Activated CD8-positive, alpha-beta memory T cell treated with anti-CD3 and anti-CD28 coated beads for 1 hour (primary cell): ENCODE measurements at places on chromosomes 1 and 21.

DNA sequence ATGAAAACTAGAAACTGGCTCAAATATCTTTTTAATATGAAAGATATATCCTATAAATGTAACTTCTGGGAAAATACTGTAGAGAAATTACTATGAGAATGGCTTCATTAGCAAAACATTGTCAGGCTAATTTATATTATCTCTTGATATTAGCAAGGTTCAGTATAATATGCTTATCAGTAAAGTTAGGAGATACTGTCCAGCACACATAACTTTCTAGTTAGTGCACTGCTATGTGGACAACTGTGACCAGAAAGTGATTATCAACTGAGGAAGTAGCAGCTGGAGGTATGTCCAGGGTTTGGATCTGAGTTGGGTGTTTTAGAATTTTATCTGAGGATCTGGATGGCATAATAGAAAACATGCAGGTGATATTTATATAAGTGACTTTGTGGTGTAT lies 7.5 kb downstream of the LRRC8C start:
- DNase-seq, result no peak

DNA sequence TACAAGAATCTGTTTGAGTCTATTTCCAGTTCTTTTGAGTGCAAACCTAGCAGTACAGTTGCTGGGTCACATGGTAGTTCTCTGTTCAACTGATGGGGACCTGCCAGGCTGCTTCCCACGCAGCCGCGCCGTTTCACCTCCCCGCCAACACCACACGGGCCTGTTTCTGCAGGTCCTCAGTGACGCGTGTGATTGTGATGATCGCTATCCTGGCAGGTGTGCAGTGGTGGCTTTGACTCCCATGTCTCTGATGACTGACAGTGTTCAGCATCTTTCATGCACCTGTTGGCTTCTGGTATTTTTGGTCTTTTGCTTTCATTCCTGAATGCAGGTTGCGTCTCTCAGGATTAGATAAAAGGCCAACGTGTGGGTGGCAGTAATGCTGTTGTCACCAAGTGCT lies 41.6 kb downstream of the FAAP20 start:
- DNase-seq, result peak; percentile 27

- DNase-seq, result no peak
Observed at GRCh38 chr1:94117259-94117851, 3.6 kb downstream of the ABCA4 start.

- no peak for DNase-seq
Observed at GRCh38 chr1:50969611-50970508, at the start of gene CDKN2C. CDKN2C (plus strand) TSS chr1:50970245; CDS start chr1:50970369, 124 bp downstream.

DNA sequence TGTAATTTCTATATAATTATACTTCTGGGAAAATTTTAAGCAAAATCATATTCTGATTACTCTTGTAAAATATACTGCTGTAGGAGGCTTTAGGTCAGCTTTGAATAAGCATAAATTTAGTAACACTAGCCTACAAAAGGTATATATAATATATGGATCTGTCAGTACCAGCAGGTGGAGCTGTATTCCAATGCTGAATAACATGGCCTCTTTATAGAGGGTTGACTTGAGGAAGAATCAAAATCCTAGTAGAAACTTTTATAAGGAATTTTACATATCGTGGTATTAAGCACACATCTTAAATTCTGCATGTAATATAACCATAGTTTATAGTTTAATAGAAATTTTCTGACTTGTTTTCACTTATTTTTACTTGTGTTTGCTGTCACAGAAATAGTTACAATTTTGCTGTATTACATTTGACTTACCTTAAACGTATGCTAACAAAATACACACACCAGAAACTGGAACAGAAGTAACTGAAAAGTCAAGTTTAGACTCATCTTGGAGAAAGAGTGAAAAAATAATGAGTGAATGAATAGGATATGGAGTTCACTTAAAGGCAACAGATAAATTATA lies 79.3 kb downstream of the HMCN1 start:
- DNase-seq, result no peak

GRCh38 chr1:211472724-211473123 lies 19.2 kb downstream of the RD3 start:
- DNase-seq, result no peak

DNA sequence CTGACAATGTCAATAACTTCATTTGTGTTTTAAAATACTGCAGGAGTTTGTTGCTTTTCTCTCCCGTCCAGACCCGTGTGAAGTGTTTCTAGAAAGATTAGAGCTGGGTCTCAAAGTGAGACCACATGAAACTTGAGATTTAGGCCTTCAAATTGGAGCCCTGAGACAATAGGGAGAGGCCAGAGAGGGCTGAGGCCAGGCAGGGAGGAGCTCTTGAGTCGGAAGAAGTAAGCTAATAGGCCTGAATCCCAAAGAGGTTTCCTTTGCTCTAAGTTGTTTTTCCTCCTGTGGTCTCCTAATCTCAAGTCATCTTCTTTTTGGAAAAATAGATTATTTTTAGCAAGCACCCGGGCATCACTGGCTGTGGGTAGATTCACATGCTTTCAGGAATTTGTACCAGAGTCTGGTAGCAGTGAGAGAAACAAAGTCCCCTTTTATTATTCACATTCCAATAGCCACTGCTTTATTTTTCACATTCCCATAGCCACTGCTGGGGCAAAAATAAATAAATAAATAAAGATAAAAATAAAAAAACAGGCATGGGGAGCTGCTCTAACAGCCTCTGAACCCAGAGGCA lies 25.6 kb downstream of the CD244 start:
- DNase-seq, result no peak

DNA sequence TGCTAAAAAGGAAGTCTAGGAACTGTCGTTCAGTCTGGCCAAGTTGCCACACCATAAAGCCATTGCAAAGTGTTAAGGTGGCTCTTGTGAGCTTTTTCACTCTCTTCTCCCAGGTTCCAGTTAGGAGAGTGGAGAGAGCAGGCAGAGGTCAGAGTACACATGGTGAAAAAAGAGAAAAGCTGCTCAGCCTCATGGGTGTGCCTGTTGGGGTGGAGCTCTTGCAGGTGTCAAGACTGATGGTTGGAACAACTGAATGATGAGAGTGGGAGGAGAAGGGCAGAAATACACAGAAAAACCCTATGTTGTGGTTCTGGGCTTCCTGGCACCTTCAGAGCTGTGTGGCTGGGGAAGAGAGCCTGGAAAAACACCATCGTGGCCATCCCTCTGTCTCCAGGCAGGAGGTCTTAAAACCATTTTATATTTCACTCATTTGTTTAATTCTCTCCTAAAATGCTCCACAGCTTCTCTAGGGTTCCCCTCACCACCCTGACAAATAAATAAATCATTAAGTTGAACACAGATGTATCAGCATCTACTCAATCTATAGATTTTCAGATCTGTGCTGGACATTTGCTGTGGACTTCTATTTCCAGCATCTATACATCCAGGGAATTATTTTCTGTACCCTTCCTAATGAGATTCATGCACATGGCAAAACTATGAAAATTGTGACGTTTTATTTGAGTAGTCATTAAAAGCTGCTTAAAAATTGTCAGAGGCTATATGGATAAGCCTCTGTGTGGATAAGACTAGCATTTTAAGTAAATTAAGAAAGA lies 17.5 kb downstream of the UBASH3A start:
- DNase-seq, result no peak

GRCh38 chr1:203025686-203026030 lies 633 bp upstream of the PPFIA4 start:
- DNase-seq, result no peak

GRCh38 chr1:31507221-31507620 lies 69.1 kb upstream of the TINAGL1 start:
- no peak for DNase-seq

DNA sequence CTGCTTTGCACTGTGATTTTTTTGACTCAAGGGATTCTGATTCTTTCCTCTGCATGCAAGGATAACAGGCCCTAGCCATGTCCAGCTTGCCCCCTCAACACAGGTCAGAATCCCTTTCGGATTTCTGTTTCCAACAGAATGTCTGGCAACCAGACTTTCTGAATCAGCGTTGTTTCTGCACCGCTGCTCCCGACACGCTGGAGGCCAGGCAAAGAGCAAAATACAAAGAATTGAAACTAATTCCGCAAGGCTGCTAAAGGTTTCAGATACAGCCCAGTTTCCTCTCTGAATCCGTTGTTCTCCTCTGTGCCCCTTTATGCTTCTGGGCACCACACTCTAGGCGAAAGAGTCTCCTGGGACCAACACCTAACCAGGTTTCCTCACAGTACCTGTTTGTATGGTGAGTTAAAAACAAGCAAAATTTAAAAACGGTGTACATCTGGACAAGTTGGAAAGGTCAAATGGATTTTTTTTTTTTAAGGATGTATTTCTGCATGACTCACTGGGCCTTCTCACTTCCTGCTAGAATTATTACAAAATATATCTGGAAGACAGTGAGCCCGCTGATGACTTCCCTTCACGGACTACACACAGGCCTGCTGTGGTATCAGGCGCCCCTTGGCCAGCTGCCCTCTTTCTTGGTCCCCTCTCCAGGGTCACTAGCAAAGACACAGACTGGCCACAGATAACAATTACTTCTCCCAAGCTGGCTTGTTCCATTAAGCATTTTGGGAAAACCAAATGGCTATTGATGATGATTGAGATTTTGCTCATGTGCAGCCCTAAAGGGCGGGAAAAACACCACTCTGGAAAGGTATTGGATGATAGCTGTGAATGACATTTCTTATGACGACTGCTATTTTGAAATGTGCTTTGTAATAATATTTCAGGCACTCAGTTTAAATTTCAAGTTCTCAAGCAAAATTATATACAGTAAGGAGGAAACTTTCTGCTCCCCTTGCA lies 118.3 kb downstream of the TGFB2 start:
- no peak for DNase-seq

DNA sequence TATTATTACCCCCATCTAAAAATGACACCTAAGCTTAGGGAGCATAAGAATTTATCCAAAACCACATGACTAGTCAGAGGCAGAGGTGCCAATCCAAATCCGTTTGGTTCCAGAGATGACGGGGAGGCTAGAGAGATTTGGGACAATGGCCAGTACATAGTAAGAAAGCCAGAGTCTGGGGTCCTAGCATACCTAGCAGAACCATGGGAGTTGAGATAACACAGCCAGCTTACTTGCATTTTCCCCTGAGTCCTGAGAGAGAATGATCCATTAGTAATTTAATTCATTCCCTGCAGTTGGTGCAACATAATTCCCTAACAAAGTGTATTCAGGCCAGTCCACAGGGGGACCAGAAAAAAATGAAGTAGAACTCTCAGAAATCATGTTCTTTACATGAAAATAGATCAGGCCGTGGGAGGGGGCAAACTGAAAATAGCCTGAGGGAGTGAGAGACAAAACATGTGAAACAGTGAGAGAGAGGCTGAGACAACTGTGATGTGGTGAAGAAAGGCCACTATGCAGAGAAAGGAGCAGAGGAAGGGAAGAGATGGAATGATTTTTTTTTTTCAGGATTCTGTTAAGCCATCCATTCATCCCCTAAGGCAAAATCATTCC lies 243.3 kb downstream of the BRINP2 start:
- no peak for DNase-seq

DNA sequence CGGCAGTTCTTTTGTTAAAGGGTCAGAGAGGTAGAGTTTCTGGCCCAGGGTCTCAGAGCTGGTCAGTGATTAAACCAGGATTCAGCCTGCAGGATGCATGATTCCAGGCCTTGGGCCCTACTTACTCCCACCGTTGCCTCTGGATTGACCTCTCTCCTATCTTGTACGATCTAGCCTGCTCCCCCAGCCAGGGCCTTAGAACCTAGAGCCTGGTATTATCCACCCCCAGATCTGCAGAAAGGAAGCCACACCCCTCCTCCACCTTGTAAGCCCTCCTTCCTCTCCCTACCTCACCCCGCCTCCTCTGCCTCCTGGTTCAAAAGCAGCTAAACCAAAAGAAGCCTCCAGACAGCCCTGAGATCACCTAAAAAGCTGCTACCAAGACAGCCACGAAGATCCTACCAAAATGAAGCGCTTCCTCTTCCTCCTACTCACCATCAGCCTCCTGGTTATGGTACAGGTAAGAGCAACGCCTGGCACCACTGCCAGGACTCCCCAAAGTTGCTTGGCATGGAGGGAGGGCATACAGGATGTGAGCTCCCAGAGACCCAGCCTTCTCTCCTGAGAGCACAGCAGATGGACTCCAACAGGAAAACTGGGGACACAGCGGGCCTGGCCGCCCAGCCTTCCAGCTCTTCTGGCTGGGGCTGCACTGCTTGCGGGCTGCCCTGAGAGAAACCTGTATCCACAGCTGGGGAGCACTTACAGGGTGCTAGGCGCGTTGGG lies at the start of gene CD52:
Gene CD52 (plus strand): TSS at position 347 of the 726 bp plus-strand sequence. CDS start 60 bp downstream, at position 407.
- DNase-seq, result peak; percentile 46

DNA sequence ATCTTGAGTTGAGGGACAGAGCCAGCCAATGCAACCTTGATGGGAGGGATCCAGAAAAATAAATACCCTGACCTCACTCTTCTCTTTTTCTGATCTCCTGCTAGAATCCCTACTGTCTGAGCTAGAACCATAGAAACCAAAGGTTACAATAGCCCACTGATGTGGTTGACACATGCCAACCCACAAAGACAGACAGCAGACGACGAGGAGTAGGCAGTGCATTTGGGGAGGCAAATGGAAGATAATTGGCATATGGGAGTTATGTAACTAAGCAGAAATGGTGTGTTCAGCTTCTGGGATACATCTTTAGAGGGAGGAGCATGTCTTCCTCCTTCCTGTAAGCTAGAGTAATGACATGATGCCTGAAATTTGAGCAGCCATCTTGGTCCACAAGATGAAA lies 171.7 kb upstream of the FGGY start:
- no peak for DNase-seq

DNA sequence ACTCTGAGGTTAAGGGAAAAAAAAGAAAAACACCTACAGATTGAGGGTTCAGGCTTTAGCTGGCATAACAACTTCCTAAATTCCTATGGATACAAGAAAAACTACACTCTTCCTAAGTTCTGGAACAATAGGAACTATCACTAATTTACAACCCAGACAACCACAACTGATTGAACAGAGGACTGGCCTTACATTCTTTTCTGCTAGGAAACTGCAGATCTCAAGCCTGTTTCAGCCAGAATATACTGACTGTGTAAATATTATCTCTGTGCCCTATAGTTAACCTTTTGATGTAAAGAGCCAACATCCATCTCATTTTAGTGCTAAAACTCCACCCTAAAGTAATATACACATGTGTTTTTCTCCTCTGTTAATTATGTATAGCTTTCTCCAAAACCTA lies 1186.5 kb upstream of the TMPRSS15 start:
- DNase-seq, result no peak

- no peak for DNase-seq
Observed at GRCh38 chr21:34737115-34737514, 68.3 kb downstream of the CLIC6 start.

DNA sequence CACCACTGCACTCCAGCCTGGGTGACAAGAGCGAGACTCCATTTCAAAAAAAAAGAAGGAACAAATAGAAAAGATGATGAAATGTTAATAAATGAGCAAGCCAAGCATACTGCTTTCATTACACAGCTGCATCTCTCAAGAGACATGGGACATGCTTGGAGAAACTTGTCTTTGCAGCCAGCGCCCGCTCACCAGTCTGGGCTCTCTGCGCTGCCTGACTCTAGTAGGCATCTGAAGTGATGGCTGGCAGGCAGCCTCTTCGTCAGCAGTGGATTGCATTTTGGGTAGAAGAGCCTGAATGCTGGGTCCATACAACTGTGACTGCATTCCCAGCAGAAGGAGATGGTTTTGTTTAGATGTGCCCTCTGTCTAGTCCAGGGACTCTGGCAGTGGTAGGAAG lies 48.0 kb downstream of the IL6R start:
- DNase-seq, result no peak
